Posterior cingulate gyrus (tissue), 11 donors: ENCODE measurements at places on chromosomes 12 and 14.

DNA sequence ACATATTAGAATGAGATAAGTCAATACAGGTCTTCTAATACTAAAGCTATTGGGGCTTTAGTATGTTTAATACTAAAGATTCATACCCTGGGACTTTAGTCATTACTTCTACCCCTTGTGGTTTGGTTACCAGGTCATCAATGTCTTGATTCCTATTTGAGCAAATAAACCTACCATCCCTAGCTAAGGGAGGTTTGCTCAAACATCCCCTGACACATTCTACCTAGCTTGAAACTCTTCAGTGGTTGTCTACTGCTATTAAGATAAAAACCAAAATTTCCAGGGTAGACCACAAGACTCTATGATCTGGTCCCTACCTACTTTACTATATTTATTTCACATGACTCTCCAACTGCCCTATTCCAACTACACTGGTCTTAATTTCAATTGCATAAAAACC lies 7.3 kb upstream of the C2CD5 start:
- no peak for DNase-seq

- DNase-seq: no peak
Observed at GRCh38 chr14:33564774-33565630, 385.9 kb downstream of the EGLN3 start.

DNA sequence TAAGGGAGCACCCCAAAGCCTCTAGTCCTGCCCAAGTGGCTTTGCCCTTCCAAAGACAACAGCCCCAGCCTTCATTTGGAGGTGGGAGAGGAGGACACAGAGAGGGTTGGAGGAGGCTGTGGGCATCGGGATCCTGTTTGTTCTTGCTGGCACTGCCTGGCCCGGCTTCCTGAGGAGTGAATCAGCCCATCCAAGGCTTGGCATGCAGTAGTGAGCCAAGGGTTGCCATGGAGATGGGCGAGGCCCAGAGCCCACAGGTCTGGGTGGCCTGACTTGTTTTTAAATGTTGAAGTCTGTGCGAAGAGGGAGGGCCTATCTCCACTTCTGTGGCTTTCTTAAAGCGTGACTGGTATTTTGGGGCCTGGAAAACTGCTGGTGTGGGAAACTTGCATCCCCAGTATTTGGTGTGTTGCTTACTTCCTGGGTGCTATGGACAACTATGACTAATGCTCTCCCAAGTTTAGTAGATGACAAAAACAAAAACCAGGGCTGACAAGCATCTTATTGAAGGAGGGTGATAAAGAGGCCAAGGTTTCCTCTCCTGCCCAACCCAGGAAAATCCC lies 15.8 kb downstream of the CD9 start:
- DNase-seq: peak; percentile 57

DNA sequence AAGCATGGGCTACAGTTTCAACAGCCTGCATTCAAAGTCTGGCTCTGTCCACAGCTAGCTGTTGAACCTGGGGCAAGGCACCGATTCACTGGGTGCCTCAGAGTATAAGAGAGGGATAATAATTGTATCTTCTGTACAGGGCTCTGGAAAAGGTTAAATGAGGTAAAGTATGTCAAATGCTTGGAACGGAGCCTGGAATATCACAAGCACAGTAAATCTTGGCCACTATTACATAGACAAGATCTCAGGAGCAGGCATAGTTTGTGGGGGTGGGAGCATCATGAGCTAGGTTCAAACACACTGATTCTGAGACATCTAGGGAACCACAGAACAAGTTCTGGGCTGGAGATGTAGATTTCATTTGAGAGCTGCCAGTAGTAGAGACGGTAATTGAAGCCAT lies 203.7 kb upstream of the NUDT4 start:
- DNase-seq: no peak

DNA sequence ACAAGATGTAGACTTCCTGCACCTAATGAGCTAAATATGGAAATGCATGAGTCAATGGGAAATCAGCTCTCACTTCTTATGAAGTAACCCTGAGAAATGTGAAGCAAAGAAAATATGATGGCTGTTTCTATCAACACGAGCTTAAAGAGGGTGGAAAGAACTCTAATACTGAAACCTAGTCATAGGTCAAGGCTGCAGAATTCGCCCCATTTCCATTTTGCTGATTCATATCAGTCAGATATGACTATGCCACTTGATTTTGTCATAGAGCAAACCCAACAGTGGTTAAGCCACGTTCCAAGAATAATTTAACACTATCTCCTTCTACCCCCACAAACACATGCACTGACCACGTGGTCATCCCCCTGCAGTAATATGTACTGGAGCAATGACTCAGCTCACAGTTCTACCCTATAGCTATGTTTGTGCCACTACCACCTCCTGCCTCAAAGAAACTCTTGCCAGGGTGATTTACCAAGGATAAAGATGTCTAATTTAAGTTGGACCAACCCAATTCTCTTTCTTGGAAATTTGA lies 157.5 kb downstream of the TMTC3 start:
- no peak for DNase-seq

GRCh38 chr12:92462049-92462448 lies 240.7 kb upstream of the PLEKHG7 start:
- DNase-seq: no peak

GRCh38 chr12:57188090-57188425 lies 28.5 kb upstream of the NXPH4 start:
- no peak for DNase-seq

DNA sequence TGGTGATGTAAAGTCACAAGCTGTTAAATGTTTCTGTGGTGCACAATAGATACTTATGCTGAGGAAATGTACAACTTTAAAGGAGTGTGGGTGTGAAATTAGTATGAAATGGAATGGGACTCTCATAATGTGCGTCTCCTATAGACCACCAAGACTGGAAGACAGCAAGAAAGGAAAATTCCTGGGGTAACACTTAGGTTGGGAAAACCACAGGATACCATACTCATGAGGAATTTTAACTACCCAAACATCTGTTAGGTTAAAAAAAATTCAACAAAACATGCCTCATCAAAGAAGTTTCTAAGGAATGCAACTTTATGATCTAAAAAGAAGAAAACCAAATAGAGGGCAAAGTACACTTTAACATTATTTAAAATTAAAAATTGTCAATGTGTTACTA lies 113.7 kb upstream of the MYF6 start:
- no peak for DNase-seq

DNA sequence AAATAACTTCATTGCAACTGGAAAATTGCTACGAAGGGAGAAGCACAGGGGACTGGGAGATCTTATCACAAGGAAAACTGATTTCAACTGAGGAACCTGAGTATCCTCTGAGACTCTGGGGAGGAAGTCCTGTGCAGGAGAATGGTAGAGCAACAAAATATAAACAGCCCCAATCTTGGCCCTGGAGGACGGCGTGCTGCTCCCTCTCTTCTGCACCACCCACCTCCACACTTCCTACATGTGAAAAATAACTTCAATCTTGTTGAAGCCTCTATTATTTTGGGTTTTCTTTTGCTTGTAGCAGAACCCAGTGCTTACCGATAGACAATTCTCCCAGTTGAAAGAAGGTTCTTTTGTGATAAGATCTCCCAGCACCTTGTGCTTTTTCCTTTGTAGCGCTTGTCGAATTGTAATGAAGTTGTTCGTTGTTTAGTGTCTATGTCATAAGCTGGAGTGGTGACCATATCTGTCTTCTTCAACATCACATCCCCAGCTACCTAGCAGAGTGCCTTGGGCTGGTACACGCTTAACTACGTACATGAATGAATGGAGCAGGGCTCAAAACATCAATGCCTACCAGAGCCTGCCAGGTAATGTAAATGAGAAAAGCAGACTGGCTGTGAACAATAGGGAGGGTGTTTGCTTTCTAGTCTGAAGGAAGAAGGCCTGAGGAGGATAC lies 2.8 kb upstream of the CD4 start:
- DNase-seq: peak; percentile 62

GRCh38 chr14:85607651-85608081 lies 77.7 kb downstream of the FLRT2 start:
- DNase-seq: no peak

- no peak for DNase-seq
Observed at GRCh38 chr14:31173120-31173837, 34.3 kb downstream of the HECTD1 start.
